ENCODE measurements at places on chromosomes 16 and 17.

- no peak for DNase-seq
Observed at GRCh38 chr16:83967838-83968305, at the start of gene NECAB2. NECAB2 (plus strand) TSS chr16:83968244; CDS start chr16:83968649, 405 bp downstream.

DNA sequence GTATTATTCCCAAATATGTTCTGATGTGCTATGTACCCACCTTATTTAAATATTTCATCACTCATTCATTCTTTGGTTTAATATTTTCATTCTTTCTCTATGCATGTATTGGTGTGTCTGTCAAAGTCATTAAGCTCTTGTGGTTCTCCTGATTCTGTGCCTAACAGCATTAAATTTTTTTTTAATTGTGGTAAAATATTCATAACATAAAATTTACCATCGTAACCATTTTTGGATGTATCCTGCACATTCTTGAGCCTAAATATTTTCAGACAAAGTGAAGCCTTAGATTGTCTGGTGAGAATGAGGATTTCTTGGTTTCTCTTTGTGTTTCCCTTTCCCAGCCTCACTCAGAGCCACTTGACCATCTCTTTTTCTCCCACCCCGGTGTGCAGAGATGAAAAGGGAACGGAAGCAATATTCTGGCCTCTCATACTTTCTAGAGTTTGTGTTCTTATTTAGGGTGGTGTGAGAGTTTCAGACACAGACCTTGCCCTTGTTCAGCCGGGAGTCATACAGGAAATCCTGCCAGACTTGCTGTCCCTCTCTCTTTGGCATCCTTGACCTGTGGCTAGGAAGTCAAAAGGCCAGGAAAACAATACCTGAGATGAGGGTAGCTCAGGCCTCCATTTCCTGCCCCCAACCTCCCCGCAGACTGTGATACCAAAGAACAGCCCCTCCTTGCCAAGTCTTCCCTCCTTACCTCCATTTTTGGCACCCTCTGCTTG is 4.9 kb downstream of the CCL5 start:
- no peak for DNase-seq

DNA sequence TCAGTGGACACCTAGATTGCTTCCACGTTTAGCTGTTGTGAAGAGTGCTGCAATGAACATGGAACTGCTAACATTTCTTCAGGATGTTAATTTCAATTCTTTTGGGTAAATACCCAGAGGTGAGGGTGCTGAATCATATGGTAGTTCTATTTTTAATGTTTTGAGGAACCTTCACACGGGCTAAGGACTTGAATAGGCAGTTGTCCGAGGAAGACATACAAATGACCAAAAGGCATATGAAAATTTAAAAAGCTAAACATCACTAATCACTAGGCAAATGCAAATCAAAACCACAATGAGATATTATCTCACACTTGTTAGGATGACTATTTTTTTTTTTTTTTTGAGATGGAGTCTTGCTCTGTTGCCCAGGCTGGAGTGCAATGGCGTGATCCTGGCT is 173.3 kb downstream of the PRKCB start:
- DNase-seq: no peak

DNA sequence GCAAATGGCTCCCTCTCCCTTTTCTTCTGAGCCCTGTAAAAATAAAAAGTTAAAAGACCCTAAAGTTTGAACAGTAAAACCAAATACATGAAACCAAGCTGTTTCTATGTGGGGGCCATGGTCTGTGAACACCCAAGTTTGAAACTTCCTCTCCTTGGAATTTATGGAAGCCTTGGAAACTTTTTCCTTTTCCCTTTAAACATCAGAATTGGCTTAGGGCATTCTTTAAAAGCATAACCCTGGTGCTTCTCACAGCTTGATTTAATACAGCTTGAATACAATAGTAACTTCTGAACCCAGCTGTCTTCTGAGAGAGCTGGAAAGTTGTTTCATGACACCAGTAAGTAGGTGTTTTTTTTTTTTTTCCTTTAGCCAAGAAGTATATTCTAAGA is 26.5 kb downstream of the NKD1 start:
- DNase-seq: no peak

DNA sequence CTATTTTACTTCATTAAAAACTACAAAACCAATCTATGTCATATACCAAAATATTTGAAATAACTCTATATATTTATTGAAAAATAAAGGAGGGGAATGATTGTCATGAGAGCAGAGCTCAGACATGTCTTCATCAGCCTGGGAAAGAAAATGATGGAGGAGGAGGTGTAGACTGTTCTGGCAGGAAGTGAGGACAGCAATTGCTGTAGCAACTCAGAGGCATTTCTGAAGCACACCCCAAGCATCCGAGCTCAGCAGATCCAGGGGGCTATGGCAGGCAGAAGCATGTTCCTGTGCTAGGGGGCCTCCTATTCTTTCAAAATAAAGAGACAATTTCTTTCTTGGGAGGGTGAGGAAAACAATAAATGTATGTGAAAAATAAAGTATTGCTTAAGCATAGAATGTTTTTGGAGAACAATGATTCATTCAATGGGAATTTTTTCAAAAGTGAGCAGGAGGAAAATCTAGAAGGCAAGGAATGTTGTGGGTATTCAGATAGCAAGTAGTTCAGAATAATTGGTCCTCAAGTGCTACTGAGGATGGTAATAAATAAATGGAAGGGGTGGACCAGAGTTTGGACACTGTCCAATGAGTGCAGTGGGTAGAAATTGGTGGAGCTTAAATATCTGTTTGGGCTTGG is 383.4 kb downstream of the CDH11 start:
- no peak for DNase-seq

DNA sequence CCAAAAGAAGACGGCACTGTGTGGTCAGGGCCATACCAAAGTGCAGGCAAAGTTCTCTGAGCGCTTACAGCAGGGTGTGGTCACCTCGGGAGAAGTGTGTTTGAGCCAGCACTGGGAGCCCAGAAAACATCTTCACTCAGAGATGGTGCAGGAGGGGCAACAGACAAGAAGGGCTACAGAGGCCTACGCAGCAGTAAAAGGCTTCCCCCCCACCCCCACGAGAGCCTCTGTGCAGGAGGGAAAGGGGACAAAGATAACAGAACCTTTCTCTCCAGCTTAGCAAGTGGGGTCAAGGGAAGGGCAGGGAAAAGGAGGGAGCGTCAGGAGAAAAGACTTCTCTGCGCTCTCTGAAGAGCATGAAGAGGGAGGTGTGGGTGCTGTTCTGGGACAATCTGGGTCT is 2.8 kb downstream of the VAT1 start:
- DNase-seq: no peak

All from CD4-positive, alpha-beta T cell treated with Interleukin-4 for 1 hour (primary cell).